ENCODE measurements at places on chromosomes 7 and 10. TPM values are rescaled to one million over a fixed set of nuclear protein-coding genes. Genes with fewer than 3 reads are reported as not detected.

CPVL gene
- total RNA-seq: not detected

SPDYE2 gene
- total RNA-seq: not detected

COL26A1 gene
- total RNA-seq: not detected

CNTNAP2 gene
- not detected for total RNA-seq

EFCAB10 gene
- total RNA-seq: not detected

NCOA4 gene
- 163 TPM for total RNA-seq

CDC14C gene
- total RNA-seq: under 0.01 TPM

RAB19 gene
- total RNA-seq: not detected

GPR15LG gene
- total RNA-seq: not detected

IGFBP1 gene
- under 0.01 TPM for total RNA-seq

SGCE gene
- 92.8 TPM for total RNA-seq

TLX1 gene
- total RNA-seq: not detected

CADPS2 gene
- total RNA-seq: 27.2 TPM

ACTL6B gene
- total RNA-seq: not detected

TAS2R40 gene
- total RNA-seq: not detected

KNDC1 gene
- 5.6 TPM for total RNA-seq

NPY gene
- total RNA-seq: not detected

STEAP2 gene
- 4.5 TPM for total RNA-seq

ASAH2 gene
- total RNA-seq: 1.6 TPM
